ENCODE measurements at places on chromosomes 12 and 14. TPM values are rescaled to one million over a fixed set of nuclear protein-coding genes. Genes with fewer than 3 reads are reported as not detected.

DNA sequence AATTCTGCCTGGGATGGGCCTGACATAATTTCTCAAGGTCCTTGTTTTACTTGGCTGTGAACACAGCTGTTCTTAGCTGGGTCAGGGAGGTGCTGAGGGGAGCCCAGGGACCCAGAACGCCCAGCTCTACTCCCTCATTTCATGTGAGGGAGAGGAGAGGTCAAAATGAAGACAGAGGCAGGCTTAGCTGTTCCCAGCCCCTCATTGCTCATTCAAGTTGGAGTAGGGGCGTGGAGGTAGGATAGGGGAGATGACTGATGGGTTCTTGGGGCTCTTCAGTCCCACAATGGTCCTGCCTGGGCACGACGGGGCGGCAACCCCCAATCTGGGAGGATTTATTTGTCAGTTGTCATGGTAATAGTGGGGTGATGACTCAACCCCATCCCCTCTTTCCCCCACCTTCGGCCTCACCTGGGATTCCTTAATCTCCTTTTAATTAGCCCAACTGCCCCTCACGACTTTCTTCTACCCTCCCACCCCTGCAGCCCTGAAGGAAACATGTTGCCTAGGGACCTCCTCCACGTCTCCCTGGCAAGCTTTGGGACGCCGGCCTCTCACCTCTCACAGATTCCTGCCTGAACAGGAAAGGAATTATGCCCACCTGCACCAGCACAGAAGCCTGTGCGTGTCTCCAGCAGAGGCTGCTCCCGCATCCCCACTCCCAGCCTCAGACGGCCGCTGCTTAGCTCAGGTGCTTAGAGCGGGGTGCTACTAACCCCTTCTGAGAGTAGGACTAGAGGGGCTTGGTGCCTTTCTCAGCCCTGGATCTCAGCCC lies 10.2 kb downstream of the SPRYD3 start:
- H3K4me1 ChIP-seq: peaks cover 15% of the 10 kb centered on the region
- H3K27me3 ChIP-seq: no peaks in the 10 kb centered on the region
- no peak overlapping the region for H3K4me3 ChIP-seq

COX6A1 gene
- total RNA-seq: 318 TPM

GRCh38 chr14:104514156-104514848 lies 65.3 kb upstream of the C14orf180 start:
- DNase-seq: no peak
- no peaks in the 10 kb centered on the region for H3K36me3 ChIP-seq
- H3K27me3 ChIP-seq: peaks cover 12% of the 10 kb centered on the region
- no peak overlapping the region for H3K27ac ChIP-seq
- no peak overlapping the region for H3K4me3 ChIP-seq

DNA sequence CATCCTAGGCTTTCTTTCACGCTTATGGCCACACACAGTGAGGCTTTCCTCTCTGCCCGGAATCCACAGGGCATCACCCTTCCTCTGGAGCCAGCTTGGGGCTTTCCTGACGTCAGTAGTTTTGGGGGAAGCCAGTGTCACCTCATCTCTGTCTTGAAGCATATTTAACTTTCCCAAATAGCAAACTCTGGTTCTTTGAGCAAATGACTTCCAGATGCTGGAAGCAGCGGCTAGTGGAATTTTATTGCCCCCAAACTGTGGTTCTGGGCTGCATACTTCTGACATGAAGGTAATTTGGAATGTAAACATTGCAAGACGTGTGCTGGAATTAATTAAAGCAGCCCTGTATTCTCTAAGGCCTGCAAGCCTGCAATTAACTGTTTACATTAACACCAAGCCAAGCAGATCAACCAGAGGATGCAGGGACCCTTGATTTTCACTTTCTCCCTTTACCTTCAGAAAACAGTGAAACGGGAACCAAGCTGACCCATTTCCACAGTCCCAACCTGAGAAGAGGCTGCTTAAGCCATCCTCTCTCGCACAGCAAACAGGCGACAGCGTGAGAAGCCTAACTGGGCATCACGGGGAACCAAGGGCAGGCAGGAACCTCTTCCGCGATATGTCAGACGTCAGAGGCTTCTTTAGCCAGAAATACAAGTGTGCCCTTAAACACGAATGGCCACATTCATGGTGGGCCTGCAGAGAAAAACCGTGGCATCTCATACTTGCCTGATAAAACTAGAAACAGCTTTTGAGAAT lies 258.4 kb downstream of the CACNA1C start:
- H3K4me3 ChIP-seq: no peak overlapping the region
- H3K4me1 ChIP-seq: no peaks in the 10 kb centered on the region
- H3K27ac ChIP-seq: no peak overlapping the region

HNF1A gene
- total RNA-seq: 15.1 TPM

- DNase-seq: no peak
- no peak overlapping the region for H3K4me3 ChIP-seq
- peaks cover 2% of the 10 kb centered on the region for H3K36me3 ChIP-seq
- peaks cover 8% of the 10 kb centered on the region for H3K4me1 ChIP-seq
- H3K27me3 ChIP-seq: no peaks in the 10 kb centered on the region
Measured at GRCh38 chr12:124941170-124941527, 26.7 kb upstream of the UBC start.

- H3K27me3 ChIP-seq: no peaks in the 10 kb centered on the region
- H3K36me3 ChIP-seq: peaks cover 11% of the 10 kb centered on the region
- no peaks in the 10 kb centered on the region for H3K4me1 ChIP-seq
- no peak overlapping the region for H3K27ac ChIP-seq
- H3K4me3 ChIP-seq: no peak overlapping the region
- DNase-seq: no peak
Measured at GRCh38 chr12:92912052-92912451, 17.0 kb downstream of the EEA1 start.

SIVA1 gene
- total RNA-seq: 98.6 TPM

CD163 gene
- 2.0 TPM for total RNA-seq

DNA sequence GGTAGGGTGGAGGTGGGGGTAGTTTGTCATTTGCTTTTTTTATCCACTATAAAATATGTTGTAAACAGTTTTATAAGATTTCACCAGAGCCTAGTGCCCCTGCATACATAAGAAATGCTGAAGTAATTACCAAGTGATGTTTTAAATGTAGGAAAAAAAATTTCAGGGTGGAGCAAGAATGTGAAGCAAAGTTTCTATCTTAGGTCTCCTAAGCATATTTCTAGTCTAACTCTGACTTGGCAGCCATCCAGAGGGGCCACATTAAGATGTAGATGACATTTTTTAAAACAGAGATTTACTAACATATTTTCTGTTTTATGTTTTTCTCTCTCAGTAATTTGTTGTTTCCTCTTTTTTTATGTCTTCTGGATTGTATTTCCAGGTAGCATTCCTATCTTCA lies 15.8 kb upstream of the KRAS start:
- H3K4me1 ChIP-seq: peaks cover 6% of the 10 kb centered on the region
- H3K27me3 ChIP-seq: peaks cover 7% of the 10 kb centered on the region
- no peak overlapping the region for H3K27ac ChIP-seq
- H3K4me3 ChIP-seq: no peak overlapping the region

DNA sequence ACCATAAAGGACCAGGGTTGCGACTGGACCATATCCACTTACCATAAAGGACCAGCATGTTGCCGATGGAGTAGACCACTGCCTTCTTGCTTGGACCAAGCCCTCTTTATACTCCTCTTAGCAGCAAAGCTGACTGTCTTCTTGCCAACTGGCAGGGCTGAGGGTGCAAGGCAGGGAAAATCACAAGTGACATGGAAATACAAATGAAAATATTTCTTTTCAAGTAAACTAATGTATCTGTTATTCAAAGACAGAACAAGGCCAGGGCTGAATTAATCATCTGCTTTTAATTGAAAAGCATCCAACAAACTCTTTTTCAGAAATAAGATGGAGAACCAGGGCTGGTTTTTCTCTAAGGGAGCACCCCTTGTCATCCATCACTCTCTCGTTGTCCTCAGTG lies at the start of gene CELA1:
CELA1 (minus strand) TSS at position 99 of the 400 bp plus-strand sequence; CDS start at position 58, 41 bp downstream.
- peak within 1 kb of the TSS; percentile 23 for H3K27ac ChIP-seq
- H3K36me3 ChIP-seq: no peaks in the 10 kb centered on the region
- DNase-seq: no peak
- peak within 1 kb of the TSS; percentile 50 for H3K4me3 ChIP-seq
- peaks cover 3% of the 10 kb centered on the region for H3K4me1 ChIP-seq

GRCh38 chr12:108664338-108665258 lies 30.9 kb upstream of the SELPLG start:
- peaks cover 3% of the 10 kb centered on the region for H3K36me3 ChIP-seq
- H3K4me3 ChIP-seq: no peak overlapping the region
- peak; percentile 66 for DNase-seq
- peaks cover 9% of the 10 kb centered on the region for H3K4me1 ChIP-seq

- H3K4me3 ChIP-seq: no peak overlapping the region
- no peaks in the 10 kb centered on the region for H3K36me3 ChIP-seq
- peak; percentile 55 for DNase-seq
- H3K27ac ChIP-seq: no peak overlapping the region
- H3K4me1 ChIP-seq: no peaks in the 10 kb centered on the region
Measured at GRCh38 chr12:27142101-27142721, 59.8 kb upstream of the C12orf71 start.

- no peak overlapping the region for H3K27ac ChIP-seq
- H3K4me1 ChIP-seq: peaks cover 26% of the 10 kb centered on the region
- no peak for DNase-seq
- peaks cover 94% of the 10 kb centered on the region for H3K27me3 ChIP-seq
- H3K4me3 ChIP-seq: no peak overlapping the region
Measured at GRCh38 chr14:99264691-99265450, 7.1 kb downstream of the BCL11B start.

BBS10 gene
- 12.9 TPM for total RNA-seq

EXOC5 gene
- total RNA-seq: 88.8 TPM

DNA sequence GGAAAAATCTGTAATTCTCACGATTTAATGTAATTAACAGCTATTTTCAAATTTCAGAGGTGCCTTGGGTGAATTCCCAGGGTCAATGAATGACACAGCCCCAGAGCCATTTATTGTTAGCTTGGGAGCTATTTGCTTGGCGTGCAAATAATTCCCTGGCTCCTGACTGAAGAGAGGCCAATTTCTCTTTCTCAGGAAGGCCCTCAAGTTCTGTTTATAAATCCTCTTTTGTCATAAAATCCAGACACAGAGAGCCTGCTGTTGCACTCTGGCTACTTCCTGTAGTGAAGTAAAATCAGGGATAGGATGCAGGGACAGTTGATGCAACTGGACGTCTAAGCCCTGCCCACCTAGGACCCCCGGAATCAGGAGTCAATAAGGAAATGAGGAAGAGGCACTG lies 154.3 kb downstream of the TMX1 start:
- peaks cover 34% of the 10 kb centered on the region for H3K4me1 ChIP-seq
- DNase-seq: no peak
- H3K4me3 ChIP-seq: no peak overlapping the region
- no peaks in the 10 kb centered on the region for H3K27me3 ChIP-seq

DNA sequence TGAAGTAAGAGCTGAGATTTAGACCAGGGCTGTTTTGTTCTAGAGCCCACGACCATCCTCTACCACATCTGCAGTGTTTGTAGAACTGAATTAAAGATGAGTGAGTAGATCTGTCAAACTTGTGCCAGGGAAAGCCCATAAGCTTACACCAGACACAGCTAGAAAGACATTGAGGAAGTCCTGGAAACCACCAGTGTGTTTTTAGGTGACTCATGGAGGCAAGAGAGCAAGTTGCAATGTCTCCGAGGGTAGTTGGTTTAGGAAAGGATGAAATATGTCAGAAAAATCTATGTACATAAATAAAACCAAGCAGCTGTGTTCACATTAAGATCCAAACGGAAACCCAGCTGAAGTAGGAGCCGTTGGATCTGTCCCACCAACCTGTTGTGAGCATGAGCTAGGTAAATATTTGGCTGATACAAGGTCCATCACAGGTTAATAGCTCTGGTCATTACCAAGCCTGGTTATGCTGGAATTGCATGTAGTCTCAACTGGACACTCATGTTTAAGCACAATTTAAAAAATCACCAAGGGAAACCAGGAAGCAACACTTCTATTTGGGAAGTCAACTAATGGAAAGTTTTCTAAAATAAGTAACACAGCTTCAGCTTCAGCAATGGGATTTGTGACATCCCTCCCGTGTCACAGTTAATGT lies 49.9 kb upstream of the PLEKHG3 start:
- peaks cover 8% of the 10 kb centered on the region for H3K4me1 ChIP-seq
- no peak for DNase-seq
- H3K4me3 ChIP-seq: no peak overlapping the region

DNA sequence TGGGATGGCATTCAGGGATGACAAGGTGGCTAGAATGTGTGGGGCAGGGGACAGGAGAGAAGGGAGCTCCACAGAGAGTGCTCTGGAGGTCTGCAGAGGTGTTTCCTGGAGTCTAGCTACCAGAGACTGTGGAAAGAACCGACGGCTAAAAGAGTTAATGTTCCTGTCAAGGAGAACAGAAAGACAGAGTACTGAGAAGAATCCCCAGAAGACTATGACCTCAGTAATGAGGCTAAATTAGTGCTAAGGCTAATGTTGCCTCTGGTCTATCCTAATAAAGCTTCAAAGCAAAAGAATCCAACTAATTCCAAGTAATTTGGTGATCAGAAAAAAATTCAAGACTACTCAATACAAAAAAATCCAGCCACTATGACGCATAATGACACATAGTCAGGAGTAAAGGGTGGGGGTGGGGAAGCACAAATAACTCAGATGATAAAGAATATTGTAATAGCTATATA lies 44.7 kb downstream of the FERMT2 start:
- H3K27me3 ChIP-seq: no peaks in the 10 kb centered on the region
- DNase-seq: no peak
- no peak overlapping the region for H3K4me3 ChIP-seq
- H3K4me1 ChIP-seq: no peaks in the 10 kb centered on the region
- H3K36me3 ChIP-seq: peaks cover 16% of the 10 kb centered on the region
- H3K27ac ChIP-seq: no peak overlapping the region

GRCh38 chr14:101780390-101780789 lies 18.9 kb downstream of the PPP2R5C start:
- H3K4me1 ChIP-seq: peaks cover 2% of the 10 kb centered on the region
- H3K27ac ChIP-seq: no peak overlapping the region
- H3K36me3 ChIP-seq: peaks cover 2% of the 10 kb centered on the region
- H3K4me3 ChIP-seq: no peak overlapping the region

DNA sequence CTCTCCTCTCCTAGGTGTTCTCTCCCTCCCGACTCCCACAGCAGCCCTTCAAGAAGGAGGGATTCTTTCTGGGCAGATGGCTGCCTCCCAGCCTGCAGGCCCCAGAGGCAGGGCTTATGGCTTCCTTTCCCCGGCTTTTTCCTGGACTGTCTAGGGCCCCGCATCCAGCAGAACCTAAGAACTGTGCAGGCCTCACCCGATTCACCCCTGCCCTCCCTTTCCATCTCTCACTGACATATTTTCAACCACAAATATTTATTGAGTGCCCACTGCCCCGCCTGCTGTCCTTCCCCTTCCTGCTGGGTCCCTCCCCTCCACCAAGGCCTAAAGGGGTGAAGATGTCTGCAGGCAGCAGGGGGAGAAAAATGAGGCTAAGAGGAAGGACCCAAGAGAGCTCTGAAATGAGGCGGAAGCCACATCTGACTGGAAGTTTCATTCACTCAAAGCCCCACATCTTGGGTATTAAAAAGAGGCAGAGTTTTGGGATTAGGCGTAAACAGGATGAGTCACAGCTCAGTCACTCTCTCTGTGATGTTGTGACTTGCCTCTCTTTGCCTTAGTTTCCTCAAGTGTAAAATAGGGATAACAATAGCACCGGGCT lies 2.9 kb downstream of the SCNN1A start:
- H3K27ac ChIP-seq: peak overlapping the region; percentile 91
- peaks cover 64% of the 10 kb centered on the region for H3K4me1 ChIP-seq
- H3K36me3 ChIP-seq: no peaks in the 10 kb centered on the region
- no peak for DNase-seq
- H3K4me3 ChIP-seq: peak overlapping the region; percentile 11

- DNase-seq: no peak
- no peaks in the 10 kb centered on the region for H3K27me3 ChIP-seq
- H3K4me1 ChIP-seq: peaks cover 40% of the 10 kb centered on the region
- peak overlapping the region; percentile 83 for H3K4me3 ChIP-seq
Measured at GRCh38 chr12:121628037-121628436, 1.7 kb downstream of the ORAI1 start.

GRCh38 chr12:95701275-95701674 lies 89.3 kb downstream of the NTN4 start:
- H3K27me3 ChIP-seq: peaks cover 3% of the 10 kb centered on the region
- H3K36me3 ChIP-seq: no peaks in the 10 kb centered on the region
- H3K4me3 ChIP-seq: no peak overlapping the region
- H3K27ac ChIP-seq: no peak overlapping the region
- peaks cover 3% of the 10 kb centered on the region for H3K4me1 ChIP-seq

Data from progenitor cell of endocrine pancreas (in vitro differentiated cells).